Astrocyte of the cerebellum (primary cell): ENCODE measurements at places on chromosomes 5 and 9.
A peak's percentile ranks its signal among the peaks of the same experiment; 100 is the strongest.

- no peak for DNase-seq
These were observed 76.4 kb downstream of the TTLL11 start for GRCh38 chr9:122016744-122017143.

DNA sequence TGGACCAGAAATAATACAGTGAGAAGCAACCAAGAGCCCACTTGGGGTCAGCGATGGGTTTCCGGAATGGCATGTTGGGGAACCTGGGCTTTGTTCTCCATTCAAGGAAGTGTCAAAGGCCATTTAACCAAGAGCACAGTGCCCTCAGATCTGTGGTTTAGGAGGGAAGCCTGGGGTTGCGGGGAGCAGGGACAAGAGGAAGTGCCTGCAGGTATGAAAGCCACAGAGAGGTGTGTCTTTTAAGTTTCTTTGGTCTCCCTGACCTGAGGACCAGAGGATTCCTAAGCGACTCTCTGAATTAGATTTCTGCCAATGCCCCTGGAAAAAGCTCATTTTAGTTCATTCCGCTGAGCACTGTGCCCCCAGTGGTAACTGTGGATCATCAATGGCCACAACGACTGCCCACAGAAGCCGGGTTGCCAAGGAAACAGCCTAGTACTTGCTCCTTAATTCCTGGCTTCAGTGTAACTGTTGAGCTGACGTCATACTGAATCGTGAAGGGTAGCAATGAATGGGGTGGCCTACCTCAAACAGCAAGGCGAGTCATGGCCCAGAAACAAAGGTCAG lies 107.3 kb upstream of the SPIN1 start:
- peak; percentile 31 for DNase-seq

DNA sequence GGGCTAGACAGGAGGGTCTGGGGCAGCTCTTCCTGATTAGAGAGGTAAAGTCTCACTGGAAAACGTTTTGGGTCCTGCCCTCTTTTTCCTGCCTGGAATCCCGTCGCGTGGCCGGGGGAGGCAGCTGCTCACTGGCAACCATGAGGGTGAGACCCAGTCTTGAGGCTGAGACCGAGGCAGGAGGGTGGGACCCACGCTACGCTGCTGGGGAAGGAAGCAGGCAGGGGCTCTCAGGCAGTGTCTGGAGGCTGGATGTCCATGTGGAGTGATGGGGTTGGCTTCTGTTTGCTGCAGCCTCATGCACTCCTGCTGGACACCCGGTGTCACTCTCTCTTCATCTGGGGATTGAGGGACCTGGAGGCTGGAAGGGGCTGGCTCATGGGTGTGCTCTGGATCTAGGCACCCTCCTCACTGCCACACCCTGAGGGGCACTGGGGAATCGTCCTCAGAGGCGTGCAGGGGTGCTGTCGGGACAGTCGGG lies 11.3 kb upstream of the SLC2A6 start:
- DNase-seq = no peak

GRCh38 chr9:70395652-70396051 lies 18.8 kb downstream of the KLF9 start:
- DNase-seq = no peak

GRCh38 chr9:16371306-16371705 lies 499.2 kb downstream of the BNC2 start:
- peak; percentile 8 for DNase-seq

- DNase-seq = peak; percentile 86
These were observed 19.2 kb downstream of the GSN start for GRCh38 chr9:121286973-121287741.

DNA sequence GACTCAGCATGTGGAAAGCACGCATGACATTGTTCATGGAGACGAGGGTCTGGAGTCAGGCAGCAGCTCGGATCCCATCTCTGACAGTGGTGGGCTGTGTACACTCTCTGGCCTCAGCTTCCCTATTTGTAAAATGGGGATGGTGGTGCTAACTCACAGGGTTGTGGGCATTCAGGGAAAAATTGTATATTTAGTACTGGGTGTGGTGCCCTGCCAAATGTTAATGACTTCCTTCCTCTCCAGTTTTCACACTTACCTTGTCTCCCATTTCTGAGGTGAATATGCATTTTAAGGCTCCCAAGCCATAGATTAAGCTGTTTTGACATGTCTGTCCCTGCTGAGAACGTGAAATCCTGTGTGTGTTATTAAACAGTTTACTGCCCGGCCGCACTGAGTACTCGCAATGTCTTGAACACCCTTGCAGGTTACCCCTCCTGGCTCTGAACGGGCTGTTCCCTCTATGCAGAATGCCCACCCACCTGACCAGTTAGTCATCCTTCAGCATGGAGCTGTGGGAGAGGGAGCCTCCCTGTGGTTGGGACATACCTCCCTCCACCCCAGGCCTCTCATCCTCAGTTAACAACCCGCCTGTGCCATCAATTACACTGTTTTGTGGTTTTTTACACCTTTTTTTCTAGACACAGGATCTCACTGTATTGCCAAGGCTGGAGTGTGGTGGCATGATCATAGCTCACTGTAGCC lies 25.8 kb downstream of the TJP2 start:
- no peak for DNase-seq
